ENCODE measurements at places on chromosomes 5 and 9.

DNA sequence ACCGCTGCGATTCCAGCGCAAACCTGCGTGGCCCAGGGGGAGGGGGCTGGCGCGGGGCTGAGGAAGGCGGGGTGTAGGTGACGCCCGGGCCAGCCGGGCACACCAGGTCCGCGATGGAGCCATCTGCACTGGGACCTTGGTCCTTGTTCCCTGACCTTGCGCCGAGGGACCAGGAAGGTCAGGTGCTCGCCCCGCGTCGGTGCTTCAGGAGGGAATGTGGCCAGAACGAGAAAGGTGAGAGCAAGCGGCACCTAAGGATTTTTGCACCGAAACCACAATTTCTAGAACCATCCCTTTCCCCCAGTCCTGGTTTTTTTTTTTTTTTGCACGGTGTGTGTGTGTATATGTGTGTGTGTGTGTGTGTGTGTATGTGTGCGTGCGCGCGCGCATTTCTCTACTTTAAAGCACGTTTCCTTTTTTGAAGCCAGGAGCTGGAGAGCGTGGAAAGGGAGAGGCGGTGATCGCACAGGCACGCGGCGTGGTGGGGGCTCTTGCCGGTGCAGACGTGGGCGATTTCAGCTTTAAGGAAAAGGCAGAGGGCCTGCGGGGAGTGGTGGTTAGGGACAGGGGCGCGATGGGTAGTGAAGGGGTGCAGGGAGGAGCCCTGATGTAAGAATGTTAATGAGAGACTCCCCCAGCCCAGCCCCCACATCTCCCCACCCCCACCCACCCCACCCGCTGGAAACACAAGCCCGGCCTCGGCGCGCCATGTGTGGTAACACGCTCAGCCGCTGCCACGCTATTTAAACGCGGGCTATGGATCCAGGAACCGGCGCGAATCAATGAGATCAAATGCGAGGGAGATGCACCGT is at the start of gene NPR3:
Gene NPR3 (plus strand): TSS at position 772 of the 812 bp plus-strand sequence. CDS start 456 bp downstream, outside the sequence.
- DNase-seq, result no peak

DNA sequence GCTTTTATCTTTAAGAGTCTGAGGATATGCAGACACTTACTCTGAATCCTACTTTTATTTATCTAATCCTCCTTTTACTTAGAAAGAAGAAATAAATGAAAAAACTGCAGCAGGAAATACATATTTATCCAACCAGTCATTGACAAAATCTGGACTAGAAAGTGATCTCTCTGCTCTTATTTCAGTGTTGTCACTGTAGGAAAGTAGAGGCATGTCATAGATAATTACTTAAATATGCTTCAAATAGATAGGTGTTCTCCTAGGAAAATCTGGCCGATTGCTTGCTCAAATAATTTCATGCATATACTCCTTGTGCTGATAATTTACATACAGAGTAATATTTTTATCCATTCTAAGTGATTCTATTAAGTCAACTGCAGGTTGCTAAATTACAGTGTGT is 2001.9 kb upstream of the C9orf72 start:
- DNase-seq, result no peak

DNA sequence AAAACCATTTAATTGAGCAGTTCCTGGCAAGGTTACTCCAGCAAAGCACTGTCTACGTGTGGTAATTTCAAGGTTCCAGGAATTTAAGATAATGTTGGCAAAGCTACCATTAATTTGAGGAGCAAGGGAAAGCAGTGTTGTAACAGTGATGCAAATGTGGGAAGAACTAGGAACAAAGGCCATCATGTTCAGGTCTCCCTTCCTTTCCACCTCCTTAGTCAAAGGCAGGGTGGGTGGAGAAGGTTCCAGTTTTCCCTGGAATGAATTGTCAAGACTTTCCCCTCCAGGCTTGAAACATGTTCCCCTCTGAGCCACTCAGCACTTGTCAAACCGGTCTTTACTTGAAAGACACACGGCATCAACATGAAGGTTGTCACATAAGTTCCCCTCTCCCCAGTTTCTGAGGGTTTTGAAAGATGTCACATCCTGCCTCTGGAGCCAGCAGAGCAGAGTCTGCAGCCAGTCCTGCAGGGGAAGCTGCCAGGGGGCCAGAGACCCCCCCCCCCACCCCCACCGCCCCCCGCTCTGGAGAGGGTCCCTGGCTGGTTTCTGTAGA is 226.0 kb downstream of the GAS1 start:
- no peak for DNase-seq

DNA sequence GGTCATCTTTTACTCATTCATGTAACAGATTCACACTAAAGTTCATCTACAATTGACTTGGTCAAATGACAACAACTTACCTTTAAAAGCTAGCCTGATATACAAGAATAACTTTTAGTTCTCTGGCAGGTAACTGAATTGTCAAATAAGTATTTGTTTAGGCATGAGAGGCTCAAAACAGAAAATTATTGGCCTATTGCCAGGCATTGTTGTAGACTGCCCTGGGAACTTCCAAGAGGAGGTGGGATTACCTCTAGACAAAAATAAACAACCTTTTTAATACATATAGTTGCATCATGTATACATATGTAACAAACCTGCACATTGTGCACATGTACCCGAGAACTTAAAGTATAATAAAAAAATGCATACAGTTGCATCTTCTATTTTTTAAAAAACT is 18.2 kb upstream of the SLCO4C1 start:
- DNase-seq, result no peak

DNA sequence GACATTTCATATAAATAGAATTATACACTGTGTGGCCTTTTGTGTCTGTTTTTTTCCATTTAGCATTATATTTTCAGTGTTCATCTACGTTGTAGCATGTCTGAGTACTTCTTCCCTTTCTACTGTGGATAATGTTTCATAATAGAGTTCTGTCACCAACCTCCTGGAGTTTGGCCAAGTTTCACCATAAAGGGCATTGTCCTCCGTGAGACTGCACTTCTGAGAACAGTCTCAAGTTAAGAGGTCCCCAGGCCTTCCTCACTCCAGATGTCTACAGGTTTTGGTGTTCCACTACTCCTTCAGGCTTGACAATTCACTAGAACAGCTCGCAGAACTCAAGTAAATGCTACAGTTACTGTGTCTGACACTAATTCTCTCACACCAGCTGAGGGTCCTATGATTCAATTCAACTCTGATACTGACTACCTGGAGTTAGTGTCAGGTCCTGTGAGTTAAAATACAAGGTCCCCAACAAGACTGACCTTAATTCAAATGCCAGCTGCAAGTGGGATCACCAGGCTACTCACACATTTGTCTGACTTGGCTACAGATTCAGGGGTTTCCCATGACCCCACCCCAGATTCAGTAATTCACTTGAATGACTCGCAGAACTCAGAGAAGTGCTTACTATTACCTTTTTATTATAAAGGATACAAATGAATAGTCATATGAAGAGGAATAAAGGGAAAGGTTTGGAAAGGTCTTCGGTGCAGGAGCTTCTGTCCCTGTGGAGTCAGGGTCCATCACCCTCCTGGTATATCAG is 31.1 kb downstream of the SLC35A4 start:
- no peak for DNase-seq

DNA sequence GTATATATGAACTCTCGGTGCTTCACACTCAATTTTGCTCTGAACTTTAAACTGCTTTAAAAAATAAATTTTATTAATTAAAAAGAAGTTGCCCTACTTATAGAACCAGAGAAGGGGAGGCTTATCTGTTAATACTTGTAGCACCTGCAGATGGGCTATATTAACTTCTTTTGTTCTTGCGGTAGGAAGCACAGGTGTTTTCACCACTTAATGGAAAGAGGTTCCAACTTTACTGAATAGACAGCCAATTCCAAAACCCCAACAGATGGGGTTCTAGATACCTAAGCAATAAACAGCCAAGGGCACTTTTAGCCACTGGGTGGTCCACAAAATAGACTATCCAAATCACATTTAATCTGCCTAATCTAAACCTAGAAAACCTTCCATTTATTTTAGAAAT is 65.4 kb downstream of the SSBP2 start:
- DNase-seq, result no peak

- DNase-seq, result no peak
Observed at GRCh38 chr9:27351438-27351837, 54.5 kb upstream of the EQTN start.

GRCh38 chr5:25448190-25448621 is 803.4 kb upstream of the CDH10 start:
- no peak for DNase-seq

DNA sequence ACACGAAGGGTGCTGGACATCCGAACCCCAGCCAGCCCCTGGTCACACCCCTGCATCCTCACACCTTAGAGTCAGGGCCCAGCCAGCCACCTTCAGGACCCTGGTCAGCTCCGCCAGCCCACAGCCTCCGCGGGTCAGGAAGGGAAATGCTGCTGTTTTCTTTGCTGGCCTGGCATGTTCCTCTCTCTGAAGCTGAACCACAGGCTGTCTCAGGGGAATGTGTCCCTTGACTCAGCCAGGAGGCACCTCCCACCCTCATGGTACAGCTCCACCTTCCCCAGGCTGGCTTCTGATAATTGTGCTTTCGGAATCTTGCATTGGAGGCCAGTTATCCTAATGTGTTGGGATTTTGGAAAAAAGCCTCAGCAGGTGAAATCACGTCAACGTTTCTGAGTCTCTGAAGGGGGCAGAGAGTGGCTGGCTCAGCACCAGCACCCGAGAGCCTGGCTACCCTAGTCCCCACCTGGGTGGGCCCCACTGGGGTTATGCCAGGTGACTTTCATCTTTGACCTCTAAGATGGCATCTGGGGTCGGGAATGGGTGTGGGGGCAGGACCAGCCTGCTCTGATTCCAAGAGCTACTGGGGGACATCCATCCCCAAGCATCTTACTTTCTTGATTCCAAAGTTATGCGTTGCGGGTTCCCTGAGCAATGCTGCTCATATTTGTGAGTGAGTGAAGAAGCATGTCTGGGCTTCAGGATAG is 9.8 kb upstream of the OLFM1 start:
- DNase-seq, result no peak

- DNase-seq, result no peak
Observed at GRCh38 chr5:156595132-156595787, 254.8 kb upstream of the PPP1R2B start.

DNA sequence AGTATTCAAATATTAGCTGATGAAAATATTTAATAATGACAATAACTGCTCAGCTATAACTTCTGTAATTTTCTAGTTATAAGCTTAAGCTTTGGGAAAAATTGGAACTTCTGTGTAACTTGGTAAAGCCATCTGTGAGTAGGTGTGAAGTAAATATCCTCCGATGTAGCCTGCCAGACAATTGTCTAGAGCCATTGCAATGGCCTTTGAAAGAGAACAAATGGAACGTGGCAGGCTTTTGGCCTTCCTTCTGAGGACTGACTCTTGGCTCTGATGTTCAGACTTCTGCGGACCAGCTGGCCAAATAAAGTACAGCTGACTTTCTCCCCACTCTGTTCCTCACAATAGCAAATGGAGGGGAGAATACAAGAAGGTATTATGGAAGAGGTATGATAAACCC is 203.4 kb upstream of the NMUR2 start:
- no peak for DNase-seq

DNA sequence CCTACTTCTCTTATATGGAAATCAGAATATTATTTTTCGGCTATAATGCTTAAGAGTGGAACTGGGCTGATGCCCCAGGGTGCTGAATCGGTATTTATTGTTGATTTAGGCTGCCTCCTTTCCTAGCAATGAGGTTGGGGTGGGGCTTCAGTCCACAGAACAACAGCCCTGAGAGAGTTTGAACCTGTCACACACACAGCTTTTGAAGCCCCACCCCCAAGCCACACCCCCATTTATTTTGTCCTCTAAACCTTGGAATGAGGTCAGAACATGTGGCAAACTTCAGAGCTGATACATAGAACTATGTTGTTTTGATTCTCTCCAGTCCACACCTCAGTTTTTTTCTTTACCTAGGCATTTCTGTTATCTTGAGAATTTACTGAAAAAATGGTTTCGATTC is 51.7 kb upstream of the CAMK4 start:
- no peak for DNase-seq

GRCh38 chr9:98986866-98987651 is 43.4 kb downstream of the COL15A1 start:
- no peak for DNase-seq

GRCh38 chr9:111163716-111164389 is 125.6 kb upstream of the LPAR1 start:
- DNase-seq, result no peak

DNA sequence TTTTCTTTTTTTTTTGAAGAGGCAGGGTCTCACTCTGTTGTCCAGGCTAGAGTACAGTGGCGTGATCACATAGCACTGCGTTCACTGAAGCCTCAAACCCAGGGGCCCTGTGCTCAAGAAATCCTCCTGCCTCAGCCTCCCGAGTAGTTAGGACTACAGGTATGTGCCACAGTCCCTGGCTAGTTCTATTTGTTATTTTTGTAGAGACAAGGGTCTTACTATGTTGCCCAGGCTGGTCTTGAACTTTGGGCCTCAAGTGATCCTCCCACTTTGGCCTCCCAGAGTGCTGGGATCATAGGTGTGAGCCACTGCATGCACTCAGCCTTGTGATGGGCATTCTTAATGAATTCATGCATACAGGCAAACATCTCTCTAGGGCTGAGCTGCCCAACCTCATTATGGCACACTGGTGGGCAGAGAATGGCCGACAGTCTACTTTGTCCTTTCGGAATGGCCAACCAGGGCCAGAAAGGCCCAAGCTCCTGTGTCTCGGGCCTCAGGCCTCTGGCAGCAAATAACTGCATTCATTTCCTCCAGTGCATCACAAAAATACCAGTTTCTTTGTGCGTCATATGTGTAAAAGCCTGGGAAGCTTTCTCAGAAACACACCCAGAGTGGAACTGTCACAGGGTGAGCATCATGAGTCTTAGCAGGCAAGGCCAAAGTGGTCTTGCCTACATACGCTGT is 27.2 kb downstream of the ANXA6 start:
- DNase-seq, result no peak

Measured in activated CD4-positive, alpha-beta T cell treated with anti-CD3 and anti-CD28 coated beads for 1 hour (primary cell).